Activated T-cell treated with anti-CD3 and anti-CD28 coated beads, Interleukin-2, amount 50 U/mL, for 24 hours (primary cell): ENCODE measurements at places on chromosomes 7 and 10.

DNA sequence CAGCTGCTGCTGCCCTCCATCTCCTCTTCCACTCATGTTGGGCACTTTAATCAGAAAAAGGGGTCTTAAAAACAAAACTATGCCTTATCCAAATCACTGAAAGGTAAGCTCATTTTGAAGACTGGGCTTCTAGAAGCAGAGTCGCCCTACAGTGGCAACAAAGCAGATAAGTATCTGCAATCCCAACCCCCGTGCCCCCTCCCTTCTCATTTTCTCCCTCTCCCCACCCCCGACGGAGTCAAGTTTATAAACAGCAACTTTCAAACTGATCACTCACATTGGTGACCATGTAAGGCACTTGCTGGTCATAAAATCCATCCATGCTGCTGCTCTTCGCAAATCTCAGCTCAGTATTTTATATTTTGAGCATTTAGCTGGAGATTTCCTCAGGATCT is 738 bp downstream of the ETV1 start:
- no peak for DNase-seq

DNA sequence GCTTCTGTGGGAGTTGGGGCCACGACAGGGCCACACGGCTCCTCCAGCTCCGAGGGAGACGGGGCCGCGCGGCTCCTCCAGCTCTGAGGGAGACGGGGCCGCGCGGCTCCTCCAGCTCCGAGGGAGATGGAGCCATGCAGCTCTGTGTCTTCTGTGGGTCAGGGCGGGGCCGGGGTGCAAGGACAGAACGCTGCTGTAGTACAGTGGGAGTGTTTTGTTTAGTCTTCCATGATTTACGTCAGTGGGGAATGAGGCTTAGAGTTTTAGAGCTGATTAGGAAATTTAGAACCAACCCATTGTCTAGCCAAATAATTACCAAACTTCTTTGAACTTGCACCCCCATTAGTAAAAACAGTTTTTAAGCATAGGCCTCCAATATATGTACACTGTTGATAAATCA is 32.9 kb upstream of the PRKAR1B start:
- no peak for DNase-seq

DNA sequence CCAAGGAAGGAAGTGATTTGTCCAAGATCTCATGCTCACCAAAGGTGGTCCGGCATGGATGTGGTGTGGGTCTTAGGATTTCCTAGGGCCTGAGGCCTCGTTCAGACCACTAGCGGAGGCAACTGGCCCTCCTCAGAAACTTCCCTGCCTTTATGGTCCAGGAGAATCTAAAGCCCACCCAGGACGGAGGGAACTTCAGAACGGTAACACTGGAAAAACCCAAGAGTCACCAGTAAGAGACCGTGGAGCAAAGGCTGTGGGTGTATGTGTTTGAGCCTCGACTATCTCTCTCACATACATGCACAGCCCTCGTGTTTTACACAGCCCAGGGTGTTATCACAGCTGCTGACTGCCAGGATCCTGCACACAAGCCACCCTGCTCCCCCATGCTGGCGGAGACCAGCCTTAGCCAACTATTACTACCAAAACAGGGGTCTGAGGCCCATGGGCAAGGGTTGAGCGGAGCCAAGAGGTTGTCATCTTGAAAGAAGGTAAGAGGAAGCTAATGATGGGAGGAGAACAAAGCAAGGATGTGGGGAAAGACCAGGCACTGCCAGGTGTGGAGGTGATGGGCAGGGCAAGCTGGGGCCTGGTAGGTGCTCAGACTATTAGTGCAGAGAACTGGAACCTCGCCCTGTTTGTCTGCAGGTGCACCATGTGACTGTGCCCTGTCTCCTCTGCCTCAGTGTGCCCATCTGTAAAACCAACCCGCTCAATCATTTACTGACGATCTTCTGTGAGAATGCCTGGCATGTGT is 170.2 kb upstream of the ZMIZ1 start:
- DNase-seq, result no peak

- DNase-seq, result no peak
Observed at GRCh38 chr10:76729346-76729745, 908.3 kb downstream of the KCNMA1 start.

DNA sequence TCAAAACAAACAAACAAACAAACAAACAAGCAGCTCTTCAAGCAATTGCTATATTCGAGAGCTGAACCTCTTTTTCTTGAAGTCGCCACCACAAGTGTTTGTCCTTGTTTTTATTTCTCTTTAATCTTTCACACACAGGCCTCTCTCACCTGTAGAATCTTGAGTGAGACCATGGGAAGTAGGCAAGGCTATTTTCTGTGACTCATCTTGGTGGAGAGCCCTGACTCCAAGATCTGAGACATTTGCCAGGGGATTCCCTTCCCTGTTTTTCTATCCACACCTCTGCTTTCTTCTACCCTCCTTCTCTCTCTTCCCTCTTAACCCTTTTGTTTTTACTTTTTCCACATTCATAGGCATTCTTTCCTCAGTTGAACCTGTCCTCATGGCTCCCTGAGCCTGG is 8.0 kb upstream of the TAS2R60 start:
- DNase-seq, result no peak

DNA sequence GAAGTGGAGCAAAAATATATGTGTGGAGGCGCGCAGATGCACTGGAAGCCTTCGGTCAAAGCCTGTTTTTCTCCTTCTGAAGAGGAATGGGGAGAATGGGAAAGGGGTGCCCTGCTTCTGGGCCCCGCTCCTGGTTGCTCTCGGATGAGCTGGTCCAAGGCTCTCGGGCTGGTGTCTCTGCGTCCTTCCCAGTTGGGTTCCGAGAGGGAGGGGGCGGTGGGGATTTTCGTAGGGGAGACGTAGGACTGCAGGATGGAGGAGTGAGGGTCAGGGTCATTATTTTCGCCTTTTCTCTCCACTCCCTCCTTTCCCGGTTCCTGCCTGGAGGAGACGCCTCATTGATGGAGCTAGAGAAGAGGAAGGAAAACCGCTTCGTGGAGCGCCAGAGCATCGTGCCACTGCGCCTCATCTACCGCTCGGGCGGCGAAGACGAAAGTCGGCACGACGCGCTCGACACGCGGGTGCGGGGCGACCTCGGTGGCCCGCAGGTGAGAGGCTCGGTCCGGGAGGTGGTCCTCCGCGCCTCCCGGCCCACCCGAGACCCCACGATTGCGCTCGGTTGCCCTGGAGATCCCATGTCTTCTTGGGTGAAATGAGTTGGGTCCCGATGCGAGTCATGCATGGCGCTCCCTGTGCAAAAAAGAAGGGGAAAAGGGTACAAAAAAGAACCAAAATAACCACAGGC is 790 bp downstream of the ADAM22 start:
- peak; percentile 54 for DNase-seq

GRCh38 chr7:158107806-158108205 is 479.8 kb downstream of the PTPRN2 start:
- no peak for DNase-seq

DNA sequence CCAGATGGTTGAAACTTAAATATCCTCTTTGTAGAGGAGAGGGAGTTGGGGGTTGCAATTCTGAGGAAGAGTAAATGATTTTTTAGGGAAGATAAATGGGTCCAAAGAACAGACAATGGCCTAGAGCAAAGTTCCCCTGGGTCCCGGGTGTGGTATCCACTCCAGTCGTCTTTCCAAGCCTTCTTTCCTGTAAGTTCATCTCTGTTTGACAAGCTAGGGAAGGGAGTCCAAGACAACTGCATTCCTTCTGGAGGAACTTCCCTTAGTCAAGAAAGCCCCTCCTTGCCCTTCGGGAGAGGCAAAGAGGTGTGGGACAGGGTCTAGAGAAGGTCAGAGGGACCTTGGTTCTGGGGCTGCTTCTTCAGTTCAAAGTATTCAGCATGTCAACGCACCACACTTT is 33.4 kb downstream of the C10orf71 start:
- DNase-seq, result no peak

- DNase-seq, result no peak
Observed at GRCh38 chr7:101832685-101833375, 15.4 kb downstream of the CUX1 start.

GRCh38 chr10:91200314-91201212 is 19.9 kb upstream of the PCGF5 start:
- DNase-seq, result no peak

GRCh38 chr7:39754326-39755120 is 131.2 kb downstream of the RALA start:
- no peak for DNase-seq

DNA sequence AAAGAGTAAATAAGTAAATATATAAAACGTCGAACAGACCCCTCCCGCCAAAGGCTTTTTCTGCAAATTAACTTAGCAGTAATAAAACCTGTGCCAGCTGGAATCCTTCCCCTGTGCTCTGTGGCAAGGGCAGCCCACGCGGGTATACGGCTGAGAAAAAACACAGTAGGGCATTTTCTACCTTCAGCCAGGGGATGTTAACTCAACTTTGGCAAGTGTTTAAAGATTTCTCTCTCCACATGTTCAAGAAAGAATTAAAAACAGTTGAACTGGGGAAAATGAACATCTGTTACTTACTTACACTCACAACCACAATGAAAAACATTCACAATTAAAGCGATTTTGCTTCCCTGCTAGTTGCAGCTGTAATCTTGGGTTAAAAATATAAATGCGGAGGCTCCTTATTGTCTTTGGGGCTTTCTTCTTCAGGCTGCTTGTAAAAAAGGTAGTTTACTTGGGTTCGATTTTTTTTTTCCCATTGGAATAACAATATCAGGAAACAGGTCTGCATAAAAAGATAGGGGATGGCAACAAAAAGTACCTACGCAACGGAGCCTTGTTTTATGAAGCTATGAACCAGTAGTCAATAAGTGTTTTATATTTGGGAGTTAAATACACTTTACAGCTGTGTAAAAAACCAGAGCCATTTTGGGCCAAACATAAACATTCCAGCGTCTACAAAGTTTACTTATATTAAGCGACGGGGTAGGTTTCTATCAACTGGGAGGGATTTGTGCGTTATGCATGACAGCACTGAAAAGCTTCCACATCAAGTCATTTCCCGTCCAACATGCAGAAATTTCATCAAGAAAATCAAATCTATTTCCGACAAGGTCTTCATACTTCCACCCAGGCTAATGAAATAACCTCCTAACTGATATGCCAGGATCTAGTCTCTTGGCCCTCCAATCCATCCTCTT is 132.7 kb downstream of the TAX1BP1 start:
- no peak for DNase-seq

- peak; percentile 71 for DNase-seq
Observed at GRCh38 chr10:72322280-72323058, 32.2 kb downstream of the DNAJB12 start.

GRCh38 chr7:85702348-85702747 is 515.5 kb upstream of the SEMA3D start:
- no peak for DNase-seq

DNA sequence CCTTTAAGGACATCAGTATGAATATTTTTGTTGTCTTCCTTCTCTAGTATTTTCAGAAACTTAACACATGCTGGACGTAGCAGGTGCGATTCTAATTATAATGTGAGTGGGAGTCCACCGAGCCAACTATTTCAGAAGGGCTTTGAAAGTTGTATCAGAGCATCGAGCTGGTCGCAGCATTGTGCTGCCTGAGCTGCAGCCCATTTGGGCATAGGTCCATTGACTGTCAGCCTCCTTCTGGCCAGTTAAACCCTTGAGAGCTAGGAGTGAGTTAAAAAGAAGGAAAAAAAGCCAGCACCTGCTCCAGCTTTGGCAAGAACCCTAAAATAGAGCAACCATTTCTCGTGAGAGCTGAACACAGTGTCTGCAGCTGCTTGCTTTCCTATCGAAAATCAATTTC is 47.8 kb downstream of the SLC35G1 start:
- DNase-seq, result no peak

DNA sequence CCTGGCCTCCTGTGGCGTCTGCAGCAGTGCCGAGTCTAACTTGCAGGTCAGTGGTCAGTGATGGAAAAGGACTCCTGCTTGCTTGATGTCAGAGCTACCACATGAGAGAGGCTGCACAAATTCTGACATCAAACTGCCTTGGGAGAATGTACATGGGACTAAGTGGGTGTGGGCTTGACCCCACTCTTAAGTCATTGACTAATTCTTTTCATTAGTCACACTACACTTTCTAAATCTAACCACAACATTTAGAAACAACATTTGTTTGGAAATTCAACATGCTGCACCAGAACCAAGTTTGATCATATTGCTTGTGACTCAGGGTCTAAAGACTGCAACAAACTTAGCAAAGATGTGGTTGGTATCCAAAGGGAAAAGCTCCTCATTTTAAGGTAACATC is 24.4 kb upstream of the CDC14C start:
- no peak for DNase-seq

GRCh38 chr7:2146676-2147472 is 85.9 kb downstream of the MAD1L1 start:
- DNase-seq, result no peak

- no peak for DNase-seq
Observed at GRCh38 chr7:28191751-28192150, 11.2 kb upstream of the JAZF1 start.

DNA sequence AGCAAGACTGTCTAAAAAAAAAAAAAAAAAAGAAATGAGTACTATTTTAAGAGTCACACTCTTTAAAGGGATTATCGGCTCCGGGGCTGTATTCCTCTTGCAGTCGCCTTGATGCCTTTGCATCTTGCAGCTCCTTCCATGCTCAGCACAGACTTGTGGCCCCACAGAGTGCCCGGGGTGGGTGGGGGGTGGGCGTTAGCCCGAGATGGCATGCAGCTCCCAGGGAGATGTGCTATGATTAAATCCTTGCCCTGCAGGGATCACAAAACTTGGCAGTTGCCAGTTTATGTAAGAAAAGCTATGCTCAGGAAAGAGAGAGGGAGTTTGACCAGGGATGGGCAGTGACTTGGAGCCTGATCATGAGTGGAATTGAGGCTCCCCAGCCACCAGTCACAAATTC is 81.9 kb downstream of the CCDC3 start:
- DNase-seq, result no peak

DNA sequence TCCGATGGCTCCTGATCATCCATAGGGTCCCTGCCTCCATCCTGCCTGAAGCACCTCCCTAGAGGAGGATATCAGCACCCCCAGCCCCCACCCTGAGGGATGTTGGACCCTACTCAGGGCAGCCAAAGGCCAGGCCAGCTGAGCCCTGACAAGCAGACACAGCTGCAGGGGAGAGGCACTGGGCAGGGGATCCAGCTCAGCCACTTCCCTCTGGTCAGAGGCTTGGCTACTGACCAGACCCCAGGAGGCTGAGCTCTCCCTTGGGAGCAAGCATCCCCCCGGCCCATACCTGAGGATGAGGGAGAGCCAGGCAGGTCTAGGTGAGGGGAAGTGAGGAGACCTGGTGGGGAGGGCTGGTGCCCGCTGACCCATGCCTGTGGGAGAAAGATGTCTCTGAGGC is 6.6 kb downstream of the LDB3 start:
- no peak for DNase-seq

GRCh38 chr10:15313843-15314242 is 57.2 kb downstream of the FAM171A1 start:
- DNase-seq, result no peak

GRCh38 chr10:43785252-43785651 is 136.6 kb upstream of the ZNF32 start:
- no peak for DNase-seq
